NCI-H1417 (cell line): ENCODE measurements at places on chromosomes 13 and 19.

GRCh38 chr13:99656092-99656745 is 154.9 kb downstream of the TM9SF2 start:
- peak; percentile 84 for DNase-seq

- peak; percentile 74 for DNase-seq
Measured at GRCh38 chr13:71513411-71514033, 353.5 kb downstream of the DACH1 start.

DNA sequence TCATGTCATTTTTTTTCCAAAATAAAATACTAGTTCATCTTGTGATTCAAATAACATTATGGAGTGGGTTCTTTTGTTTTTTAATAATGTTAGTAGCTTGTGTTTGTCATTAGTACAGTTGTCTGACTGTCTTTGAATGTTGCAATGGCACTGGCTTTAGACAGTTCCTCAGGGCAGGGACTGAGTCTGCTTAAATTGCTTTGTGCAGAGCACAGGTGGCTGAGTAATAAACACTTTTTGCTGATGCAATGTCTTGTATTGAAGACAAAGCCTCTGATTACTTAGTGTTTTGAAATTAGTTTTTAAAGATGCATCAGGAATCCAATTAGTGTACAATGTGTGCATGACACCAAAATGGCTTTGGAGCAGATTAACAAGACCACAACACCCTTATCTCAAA is 88.7 kb upstream of the PCDH9 start:
- no peak for DNase-seq

DNA sequence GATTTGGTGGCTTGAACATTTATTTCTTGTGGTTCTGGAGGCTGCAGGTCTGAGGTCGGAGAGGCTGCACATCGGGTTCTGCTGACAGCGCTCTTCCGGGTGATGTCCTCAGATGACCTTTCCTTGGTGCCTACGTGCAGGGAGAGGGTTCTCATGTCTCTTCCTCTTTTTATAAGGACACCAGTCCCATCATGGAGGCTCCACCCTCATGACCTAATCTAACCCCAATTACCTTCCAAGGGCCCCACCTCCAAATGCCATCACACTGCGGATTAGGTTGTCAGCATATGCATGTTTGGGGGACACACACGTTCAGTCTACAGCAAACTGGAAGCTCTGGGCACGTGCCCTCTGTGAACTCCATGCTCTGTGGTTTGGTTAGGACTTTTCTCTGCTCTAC is 338.6 kb downstream of the FGF9 start:
- DNase-seq = no peak

GRCh38 chr13:66139701-66140100 is 1090.4 kb downstream of the PCDH9 start:
- no peak for DNase-seq

GRCh38 chr13:82654861-82655855 is 1227.1 kb downstream of the SLITRK1 start:
- no peak for DNase-seq

- peak; percentile 27 for DNase-seq
Measured at GRCh38 chr13:113763961-113764792, 5.2 kb downstream of the TMEM255B start.

GRCh38 chr13:40562975-40563349 is 103.5 kb downstream of the FOXO1 start:
- no peak for DNase-seq

GRCh38 chr13:37313372-37313771 is 207.9 kb upstream of the CSNK1A1L start:
- DNase-seq = no peak

GRCh38 chr19:54138489-54139256 is 1.1 kb downstream of the CNOT3 start:
- DNase-seq = no peak

DNA sequence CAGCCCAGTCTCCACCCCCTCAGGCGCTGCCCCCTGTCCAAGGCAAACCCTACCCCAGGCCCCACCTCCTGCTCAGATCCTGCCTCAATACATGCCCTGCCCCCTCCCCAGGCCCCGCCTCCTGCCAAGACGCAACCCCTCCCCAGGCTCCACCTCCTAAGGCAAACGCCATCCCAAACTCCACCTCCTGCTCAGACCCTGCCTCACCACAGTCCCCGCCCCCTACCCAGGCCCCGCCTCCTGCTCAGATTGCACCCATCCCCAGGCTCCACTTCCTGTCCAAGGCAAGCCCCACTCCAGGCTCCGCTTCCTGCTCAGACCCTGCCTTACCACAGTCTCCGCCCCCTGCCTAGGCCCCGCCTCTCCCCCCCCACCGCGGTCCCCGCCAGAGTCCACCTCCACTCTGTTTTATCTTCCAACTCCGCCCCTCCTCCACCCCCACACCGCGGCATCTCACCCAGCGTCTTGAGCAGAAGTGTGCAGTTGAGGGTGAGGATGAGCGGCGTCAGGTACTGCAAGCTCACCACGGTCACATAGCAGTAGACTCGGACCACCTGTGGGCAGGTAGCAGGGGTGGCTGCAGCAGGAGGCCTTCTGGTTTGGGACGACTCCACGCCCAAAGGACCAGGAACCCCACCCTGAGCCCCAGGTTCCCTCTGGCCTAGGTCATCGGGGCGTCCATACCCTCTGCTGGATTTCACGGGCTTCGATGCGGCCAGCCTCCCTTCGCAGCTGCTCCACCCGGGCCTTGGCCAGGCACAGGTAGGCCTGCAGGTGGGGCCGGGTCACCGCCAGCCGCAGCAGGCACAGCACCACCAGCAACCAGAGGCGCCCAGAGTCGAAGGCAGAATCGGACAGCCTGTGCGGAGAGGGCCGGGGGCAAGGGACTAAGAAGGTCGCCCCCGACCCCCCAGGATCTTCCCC is 17.7 kb downstream of the TMEM161A start:
- peak; percentile 16 for DNase-seq

DNA sequence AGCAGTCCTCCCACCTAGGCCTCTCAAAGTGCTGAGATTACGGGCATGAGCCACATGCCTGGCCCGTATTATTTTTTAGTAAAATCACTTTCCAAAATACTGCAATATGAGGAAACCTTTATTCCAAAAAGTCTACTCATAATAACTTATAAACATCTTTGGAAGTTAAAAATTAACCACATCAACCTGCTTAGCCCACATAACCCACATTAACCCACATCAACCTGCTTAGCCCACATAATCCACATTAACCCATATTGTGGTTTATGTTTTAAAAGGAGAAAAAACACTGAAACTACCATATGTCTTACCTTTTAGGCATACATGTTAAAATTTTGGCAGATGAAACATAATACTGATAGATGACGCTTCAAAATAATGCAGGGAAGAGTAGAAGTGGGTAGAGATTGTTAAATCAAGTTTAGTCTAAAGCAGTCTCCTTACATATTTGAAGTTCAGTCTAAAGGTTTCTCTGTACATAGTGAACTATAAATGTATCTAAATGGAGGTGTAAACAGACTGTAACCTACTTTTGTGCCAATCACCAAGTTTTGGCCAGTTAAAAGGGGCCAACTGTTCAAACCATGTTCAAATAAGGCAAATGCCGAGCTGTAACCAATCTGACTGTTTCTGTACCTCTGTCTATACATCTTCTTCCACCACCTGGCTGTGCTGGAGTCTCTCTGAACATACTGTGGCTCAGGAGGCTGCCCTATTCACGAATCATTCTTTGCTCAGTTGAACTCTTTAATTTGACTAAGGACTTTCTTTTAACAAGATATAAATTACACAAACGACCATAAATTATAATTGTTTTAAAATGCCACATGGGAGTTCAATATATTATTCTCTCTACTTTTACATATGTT is 14.5 kb downstream of the KPNA3 start:
- no peak for DNase-seq

- no peak for DNase-seq
Measured at GRCh38 chr19:19670070-19670551, 1.5 kb downstream of the ZNF101 start.

GRCh38 chr19:10289167-10289835 is 451 bp upstream of the ICAM5 start:
- DNase-seq = peak; percentile 94

DNA sequence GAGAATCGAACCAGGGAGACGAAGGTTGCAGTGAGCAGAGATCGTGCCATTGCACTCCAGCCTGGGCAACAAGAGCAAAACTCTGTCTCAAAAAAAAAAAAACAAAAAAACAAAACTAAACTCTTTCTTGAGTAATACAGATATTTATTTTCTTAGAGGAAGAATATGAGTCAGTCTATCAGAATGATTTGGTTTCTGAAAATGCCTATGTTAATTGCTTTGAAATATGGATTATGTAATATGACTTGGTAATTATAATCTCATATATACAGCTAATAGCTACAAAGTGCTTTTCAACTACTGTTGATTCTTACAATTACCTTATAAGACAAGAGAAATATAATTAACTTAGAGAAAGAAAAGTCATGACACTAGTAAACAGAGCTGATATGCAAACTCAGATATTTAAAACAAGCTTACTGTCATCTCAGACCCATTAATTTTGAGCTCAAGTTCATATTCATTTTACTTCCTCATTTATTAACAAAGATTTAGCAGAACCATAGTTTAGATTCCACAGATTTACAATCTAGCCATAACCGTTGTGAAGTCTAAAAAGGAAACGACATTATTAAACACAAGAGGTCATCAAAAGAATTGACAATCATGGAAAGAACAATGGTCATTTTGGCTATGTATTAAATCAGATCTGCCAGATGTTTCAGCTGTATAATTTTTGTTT is 88.0 kb downstream of the TBC1D4 start:
- DNase-seq = no peak

GRCh38 chr13:28041031-28041461 is 52.6 kb upstream of the URAD start:
- DNase-seq = no peak

GRCh38 chr13:27600711-27601110 is 19.6 kb downstream of the LNX2 start:
- DNase-seq = no peak

DNA sequence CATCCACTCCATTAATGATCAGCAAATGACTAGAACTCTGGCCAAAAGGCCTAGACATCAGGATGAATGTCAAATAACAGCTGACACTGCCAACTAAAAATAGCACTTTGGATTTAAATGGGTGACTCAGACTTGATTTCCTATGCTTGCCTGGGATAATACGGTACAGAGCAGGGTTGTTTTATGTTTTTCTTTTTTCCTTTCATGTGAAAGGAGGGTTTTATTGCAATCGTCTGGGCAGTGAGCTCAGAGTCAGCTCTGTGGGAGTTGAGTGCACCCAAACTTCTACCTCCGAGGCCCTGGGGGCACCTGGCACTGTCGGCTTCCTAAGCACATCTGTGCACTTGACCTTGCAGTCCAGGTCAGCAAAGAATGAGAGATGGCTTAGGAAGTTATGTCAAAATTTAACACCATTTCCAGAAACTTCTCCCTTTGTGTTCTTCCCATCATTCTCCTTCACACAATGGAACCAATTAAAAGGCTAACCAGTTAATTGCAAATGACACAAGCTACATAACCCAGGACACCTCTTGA is 134.1 kb downstream of the LACC1 start:
- no peak for DNase-seq

DNA sequence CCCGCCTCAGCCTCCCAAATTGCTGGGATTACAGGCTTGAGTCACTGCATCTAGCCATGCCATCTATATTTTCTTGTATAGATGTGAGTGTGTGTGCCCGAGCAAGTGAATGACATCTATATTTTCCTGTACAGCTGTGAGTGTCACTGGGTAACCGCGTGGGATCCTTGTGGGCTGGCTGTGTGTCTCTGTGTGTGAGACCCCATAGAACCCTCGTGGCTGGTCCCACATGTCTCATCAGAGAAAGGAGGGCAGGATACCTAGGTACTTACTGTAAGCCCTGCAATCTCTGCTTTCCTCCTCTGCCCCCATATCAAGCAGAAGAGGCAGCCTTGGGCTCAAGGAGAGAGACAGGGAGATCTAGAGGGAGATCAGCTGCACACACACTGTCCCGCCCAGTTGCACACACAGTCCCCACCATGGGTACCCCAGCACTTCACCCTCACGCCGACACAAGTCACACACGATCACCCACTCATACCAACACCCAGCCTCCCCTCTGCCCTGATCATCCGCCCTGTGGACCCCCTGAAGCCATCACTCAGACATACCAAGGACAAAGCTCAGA is 655 bp downstream of the DENND1C start:
- DNase-seq = no peak

DNA sequence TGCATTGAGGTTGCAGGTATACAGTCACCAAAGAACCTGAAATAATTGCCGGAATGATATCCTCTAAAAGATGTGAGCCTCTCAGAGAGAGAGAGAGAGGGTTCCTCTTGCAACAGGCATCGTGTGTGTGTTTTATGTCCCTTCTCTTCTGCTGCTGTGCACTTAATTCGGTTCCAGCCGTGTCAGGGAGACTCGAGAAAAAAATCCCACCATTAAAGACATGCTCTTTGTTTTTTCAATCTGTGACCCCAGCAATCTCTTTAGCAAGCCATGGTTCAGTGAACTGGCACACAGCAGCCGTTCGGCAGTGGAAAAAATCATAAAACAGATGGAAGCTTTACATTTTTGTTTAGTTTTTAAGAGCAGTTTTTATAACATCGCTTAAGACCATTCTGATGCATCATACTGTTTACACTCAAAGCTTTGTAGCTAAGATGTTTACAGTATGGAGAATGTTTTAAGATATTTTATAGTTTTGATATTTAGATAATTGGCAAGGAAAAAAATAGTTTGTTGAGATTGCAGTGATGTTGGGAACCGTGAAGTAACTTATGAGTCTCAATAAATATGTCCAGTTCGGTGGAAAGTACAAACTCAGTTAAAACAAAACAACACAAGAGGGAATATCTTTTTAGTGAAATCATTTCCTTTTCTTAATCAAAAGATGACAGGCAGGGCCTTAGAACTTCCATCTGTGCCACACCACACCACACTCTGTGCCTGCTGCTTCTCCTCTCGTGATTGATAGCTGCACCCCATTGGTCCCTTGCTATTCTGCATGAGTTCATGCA is 31.2 kb upstream of the ZNF536 start:
- no peak for DNase-seq
